ENCODE measurements at places on chromosomes 5 and 9.

DNA sequence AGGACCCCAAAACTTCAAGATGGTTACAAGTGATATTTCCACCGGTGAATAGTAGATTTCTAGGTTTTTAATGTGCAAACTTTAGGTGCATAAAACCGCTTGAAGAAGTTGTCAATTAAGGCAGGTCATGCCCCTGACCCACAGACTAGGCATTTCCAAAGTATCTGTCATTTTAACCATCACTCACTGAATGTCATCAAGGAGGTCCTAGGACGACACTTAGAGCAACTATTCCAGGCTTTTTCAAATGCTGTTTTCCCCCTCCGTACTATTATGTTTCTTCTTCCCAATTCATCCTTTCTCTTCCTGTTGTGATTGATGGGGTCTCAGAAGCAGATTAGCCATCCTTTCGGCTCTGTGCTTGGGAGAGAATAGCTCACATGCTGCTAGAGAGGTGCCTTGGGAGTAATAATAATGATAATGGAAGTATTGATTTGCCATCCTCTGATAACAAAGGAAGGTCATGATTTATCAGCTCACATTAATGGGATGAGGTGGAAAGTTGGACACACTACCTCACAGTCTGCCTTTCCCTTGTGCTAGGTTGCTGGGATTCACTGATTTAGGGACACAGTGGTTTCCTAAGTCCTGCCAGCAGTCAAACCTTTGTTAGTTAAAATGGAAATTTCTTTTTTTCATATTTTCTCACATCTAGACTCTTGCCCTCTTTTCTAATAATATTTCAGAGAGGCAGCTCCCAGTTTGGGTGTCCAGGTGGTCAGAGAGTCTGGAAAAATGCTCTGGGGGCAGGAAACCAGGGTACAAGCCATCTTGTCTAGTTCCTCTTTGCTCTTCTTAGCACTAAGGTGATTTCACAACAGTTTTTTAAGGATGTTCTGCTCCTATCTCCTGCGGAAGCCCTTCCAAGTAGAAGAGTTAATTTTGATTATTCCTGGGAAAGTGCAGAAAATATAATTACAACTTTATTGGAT is 67.0 kb downstream of the PTTG1 start:
- DNase-seq = no peak

DNA sequence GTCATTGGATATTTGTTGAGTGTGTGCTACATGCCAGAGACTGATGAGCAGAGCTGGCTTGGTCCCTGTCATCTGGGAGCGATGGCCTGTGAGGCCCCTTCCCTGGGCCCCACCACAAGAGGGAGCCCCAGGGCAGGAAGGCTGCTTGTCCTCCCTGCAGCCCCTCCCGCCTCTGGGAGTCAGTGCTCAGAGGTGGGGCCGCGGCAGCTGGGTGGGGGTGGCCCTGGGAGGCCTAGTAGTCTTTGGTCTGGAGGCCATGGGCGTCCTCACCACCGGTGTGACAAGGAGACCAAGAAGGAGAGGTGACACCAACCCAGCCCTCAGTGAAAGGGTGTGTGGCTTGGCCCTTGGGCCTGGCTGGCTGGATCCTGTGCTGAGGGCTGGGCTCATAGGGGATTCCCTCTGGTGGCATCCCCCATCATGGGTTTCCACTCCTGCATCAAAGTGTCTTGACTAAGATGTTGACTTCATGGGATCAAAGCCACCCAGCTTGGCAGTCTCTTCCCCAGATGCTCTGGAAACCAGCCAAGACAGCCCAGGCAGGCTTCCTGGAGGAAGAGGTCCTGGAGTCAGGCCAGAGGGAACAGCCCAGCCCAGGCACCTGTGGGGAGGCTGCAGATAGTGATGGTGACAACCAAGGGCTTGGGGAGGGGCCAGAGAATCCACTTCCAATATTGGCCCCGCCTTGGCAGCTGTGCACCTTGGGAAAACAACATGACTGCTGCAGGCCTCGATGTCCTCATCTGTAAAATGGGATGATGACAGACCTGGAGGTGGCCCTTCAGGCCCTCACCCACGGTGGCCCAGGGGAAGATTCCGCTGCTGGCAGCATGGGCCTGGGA is 166.7 kb downstream of the GAPVD1 start:
- DNase-seq = no peak

GRCh38 chr5:2227433-2227832 is 344.7 kb upstream of the IRX4 start:
- no peak for DNase-seq

- DNase-seq = no peak
Observed at GRCh38 chr5:53643445-53643844, 83.0 kb downstream of the NDUFS4 start.

DNA sequence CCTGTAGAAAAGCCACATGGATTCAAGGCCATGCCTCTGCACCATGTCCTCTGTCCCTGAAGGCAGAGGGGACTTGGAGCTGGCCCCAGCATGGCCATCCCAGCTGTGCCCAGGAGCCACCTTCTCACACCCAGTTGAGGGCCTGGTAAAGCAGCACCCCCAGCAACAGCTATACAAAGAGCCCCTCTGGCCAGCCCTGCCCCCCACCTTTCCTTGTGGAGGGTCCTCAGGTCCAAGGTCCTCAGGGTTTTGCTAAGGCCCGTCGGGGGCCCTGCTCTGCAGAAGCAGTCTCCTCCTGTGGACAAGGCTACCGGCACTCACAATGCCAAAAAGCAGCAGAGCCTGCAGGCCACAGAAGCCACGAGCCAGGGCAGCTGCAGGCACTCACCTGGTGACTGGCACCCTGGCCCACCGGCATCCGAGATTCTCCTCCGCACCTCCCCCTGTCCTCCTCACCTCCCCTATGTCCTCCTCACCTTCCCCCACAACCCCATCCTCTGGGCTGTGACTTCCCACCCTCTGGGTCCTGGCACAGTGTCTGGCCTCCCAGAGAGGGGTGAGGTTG is 39.9 kb upstream of the LPCAT1 start:
- no peak for DNase-seq

GRCh38 chr9:99015890-99016289 is 72.2 kb downstream of the COL15A1 start:
- DNase-seq = no peak

GRCh38 chr5:135254183-135254582 is 144.8 kb downstream of the MACROH2A1 start:
- no peak for DNase-seq

DNA sequence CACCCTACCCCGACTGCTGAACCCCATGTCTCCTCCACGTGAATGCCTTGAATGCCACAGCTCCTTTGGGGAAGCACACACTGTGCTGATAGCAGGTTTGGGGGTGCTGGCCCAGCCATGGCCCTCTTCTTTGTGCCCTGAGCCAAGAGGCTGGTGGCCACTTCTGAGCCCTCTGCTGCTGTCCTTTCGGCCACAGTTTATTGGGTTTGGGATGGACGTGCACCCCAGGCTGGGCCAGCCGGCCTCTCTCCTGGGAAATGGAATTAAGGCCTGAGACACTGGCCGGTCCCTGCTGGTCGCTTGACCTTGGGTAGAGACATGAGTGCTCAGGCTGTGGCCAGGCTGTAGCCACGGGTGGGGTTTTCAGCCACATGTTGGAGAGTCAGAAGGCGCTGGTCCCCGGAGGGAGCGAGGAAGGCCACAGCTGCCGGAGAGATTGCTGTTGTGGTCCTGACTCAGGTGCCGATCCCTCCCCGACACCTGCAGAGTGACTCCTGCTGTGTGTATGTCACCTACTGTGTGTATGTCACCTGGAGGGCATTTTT is 26.6 kb downstream of the FAM163B start:
- DNase-seq = no peak

- no peak for DNase-seq
Observed at GRCh38 chr5:170360709-170361108, 28.5 kb downstream of the KCNMB1 start.

- no peak for DNase-seq
Observed at GRCh38 chr9:100126423-100126822, 27.4 kb downstream of the INVS start.

DNA sequence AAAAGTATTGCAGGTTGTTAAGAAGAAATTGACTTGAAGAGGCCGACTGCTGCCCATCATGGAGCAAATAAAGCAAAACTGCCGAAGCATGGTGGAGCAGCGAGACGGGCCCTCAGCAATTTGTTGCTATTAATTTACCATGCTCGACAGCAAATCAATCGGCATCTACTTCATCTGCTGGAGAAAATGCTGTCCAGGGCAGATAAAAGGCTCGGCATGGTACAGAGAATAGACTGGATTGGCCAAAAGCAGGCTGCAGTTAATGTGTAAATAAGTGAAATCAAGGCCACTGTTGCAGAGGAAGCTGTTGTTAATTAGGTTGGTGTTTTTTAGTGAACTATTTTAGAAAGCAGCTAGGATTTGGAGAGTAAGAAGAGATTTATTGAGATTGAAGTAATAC is 8.3 kb downstream of the TLE4 start:
- no peak for DNase-seq

DNA sequence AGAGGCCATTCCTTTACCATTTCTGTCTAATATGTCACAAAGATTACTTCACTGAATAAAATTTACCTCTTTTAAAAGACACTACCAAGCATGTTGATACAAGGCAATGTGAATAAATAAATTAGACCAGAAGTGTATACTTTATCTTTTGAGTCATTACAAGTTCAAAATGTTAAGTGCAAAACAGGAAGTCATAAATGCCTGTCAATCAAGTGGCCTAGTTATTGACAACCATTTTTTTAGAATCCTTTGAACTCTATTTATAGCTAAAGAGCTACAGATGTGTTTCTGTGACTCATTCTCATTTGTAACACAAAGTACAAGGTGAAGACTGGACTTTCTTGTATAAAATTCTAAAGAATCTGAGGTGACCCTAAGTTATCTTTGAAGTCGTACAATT is 602.7 kb upstream of the SEMA6A start:
- no peak for DNase-seq

DNA sequence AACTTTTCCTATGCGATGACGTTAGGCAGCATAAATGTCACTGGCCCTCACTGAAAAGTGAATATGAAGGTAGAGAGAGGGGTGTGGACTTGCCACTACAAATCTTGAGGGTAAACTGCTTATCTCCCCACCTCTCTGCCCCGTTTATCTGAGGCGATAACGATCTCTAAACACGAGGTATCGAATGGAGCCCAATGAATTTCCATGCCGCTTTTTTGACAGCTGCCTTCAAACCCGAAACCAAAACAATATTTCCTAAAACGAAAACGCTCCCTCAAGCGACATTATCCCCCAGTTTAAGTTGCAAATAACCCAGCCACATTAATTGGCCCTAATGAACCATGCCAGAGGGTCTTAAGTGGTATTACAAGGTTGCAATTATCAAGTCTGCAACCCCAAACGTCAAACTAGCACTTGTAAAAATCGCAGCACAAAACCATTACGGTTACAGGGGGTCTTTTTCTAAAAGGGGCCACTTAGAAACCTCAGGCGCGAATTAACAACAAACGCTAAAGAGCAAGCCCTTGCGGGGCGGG is 1.4 kb downstream of the NR3C1 start:
- DNase-seq = peak; percentile 20

DNA sequence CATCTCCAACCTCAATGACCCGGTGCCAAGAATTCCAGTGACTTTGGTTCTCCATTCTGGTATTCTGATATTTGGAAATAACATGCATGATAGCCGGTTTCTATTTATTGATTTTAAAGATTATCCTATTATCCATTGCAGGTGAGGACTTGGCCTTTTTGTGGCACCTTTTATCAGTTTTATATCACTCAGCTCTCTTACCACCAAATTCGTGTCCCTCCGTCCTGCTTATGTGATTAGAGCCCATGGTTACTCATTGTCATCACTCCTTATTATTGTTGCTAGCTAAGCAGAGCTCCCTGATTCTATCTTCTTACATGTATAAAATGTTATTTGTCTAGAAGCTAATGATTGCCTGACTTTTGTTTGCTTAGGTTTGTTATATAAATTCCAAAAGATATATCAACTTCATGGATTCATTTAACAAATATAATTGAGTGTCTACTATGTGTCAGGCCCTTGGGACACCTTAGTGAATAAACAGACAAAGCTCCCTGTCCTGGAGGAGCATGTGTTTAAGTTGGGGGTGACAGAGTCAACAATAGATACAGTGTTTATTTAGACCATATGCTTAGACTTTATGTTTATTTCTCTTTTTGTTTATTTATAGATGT is 138.2 kb downstream of the ADAMTS16 start:
- no peak for DNase-seq
